Hematopoietic multipotent progenitor cell treated with erythropoietin and hydrocortisone succinate and interleukin-3 and kit ligand, for 17 days (in vitro differentiated cells): ENCODE measurements at places on chromosomes 6 and 20.

- DNase-seq = peak; percentile 41
Observed at GRCh38 chr20:45306431-45306982, at the start of gene RBPJL. TSS of gene RBPJL (plus strand) at chr20:45306840. CDS start at chr20:45306923, 83 bp downstream.

DNA sequence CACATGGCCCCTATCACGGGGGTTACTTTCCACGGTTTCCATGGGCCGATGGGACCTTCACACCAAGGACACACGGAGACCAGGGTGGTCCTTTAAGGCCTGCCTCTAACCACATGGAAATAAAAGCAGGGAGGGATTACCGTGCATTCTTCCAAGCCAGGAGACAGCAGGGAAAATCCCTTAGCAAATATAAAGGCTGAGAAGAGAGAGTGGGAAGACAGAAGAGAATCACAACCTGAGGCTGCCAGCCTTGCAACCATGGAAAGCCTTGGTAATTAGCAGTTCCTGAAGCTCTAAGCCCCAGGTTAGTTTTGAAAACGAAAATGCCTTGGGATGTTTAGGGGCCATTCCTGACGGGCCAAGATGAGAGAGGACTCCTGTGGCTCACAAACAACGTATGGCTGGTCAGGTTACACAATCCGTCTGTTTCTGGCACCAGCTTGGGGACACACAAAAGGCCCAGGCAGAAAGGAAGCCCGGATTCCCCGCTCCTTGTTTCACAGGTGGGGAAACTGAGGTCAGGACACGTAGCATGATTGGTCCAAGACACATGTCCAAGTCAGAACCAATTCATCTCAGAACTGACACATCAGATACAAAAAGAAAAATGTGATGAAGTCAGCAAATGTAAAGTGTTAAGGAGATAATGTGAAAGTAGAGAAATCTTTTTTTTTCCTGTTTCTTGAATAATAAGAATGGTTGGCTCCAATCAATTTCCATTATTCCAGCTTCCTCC lies 2.8 kb downstream of the PREX1 start:
- DNase-seq = no peak

DNA sequence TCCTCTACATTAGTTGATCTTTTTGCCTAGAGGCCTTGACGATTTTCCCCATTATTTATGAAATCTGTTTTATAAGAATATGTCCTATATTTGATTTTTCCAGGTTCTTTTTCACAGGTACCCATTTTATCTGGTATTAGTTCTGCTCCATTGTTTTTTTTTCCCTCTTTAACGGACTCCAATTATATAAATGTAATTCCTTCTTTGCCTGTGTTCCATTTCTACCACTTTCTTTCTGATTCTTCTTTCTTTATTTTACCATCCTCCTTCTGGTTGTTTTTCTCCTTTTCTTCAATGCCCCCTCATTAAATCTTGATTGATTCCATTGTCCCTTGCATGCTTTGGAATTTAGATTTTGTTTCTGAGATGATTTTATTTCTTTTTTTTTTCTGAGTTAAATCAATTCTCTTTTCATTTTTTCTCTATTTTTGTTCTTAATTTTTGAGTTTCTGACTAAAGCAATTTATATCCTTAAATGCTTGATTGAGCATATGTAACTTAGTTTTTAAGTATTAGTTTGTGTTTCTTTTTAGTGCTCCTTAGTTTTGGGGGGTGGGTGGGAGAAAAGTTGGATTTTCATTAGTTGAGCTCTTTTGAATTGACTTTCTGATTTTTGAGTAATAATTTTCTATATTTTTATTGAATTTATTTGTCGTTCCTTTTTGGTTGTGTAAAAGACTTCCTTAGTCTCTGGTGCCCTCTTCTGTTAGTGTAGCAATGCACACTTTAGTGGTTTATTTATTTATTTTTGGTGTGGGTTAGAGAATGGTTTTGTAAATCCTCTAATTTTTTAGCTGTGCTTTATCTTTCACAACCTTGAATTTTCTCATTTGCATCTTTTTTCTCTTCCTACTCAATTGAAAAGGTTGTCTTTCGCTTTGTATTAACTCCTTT lies 140.8 kb downstream of the FARS2 start:
- DNase-seq = peak; percentile 20

DNA sequence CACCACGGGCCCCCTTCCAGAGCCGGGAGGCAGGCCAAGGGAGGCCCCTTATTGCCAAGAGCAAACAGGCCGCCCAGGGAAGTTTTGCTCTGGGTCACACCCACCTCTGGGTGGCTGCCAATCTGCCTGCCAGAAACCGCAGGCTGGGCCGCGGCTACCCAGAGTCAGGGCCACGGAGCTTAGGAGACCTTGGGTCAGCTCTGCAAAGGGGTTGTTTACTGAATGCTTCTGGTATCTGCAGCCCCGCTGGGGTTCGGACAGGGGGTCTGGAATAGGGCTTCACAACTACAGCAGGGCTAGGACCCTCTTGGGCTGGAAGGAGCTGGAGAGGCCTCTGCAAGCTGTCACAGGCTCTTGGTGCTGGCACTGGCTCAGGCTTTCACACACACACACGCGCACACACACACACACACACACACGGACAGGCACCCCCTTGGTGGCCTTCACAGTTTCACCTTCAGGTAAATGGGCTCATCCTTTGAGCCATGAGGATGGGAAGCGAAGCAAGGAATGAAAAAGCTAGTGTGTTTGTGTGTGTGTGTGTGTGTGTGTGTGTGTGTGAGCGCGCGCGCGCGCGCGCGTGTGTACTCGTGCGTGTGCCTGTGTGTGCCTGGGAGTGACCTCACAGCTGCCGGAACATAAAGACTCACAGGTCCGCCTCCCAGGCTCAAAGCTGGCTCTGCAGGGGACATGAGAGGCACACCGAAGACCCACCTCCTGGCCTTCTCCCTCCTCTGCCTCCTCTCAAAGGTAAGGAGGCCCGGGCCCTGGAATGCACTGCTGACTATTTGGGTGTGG lies at the start of gene CCN5:
CCN5 (plus strand) TSS at position 669 of the 798 bp plus-strand sequence; CDS start at position 691, 22 bp downstream.
- peak; percentile 46 for DNase-seq

DNA sequence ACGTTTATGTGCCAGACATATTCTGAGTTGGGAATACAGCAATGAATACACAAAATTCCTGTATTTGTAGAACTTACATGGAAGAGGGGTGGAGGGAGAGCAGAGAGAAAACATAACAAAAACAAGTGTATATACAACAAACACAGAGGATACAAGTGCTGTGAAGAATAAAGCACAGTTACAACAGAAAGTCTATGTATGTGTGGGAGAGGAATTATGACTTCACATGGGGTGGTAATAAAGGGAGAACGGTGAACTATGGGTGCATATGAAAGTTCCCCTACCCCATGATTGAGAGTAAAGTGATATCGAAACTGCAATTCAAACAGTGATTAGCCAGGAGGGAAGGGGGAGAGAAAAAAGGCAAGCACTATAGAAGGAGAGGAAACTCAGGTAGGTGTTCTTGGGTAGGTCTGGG lies 24.6 kb downstream of the HBS1L start:
- no peak for DNase-seq

DNA sequence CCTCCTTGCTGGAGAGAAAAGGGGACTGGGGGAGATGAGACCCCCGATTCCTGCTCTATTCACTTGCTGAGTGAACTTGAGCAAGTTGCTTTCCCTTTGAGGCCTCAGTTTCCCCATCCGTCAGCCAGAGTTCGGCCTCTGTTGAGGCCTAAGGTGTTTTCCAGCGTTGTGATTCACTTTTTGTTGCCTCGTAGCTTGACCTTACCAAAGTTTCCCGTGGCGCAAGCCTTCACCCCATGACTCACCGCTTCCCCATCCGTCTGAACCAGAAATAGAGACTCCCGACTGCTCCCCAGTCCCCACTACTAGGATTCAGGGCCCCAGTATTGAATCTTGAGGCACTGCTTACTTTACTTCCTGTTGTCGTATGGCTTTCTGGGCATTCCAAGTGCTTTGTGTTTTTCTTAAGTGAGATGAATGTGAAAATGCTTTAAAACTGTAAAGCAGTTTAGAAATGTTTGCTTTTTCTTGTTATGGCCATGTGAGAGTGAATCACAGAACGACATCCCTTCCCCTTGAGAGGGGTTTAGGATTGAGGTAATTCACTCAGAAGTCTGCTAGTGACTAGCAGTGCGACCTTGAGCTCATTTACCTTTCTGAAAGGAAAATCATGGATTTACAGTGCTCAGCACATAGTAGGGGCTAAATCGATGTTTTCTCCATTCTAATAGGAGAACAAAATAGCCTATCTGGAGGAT lies 1.2 kb downstream of the CHMP4B start:
- peak; percentile 75 for DNase-seq

DNA sequence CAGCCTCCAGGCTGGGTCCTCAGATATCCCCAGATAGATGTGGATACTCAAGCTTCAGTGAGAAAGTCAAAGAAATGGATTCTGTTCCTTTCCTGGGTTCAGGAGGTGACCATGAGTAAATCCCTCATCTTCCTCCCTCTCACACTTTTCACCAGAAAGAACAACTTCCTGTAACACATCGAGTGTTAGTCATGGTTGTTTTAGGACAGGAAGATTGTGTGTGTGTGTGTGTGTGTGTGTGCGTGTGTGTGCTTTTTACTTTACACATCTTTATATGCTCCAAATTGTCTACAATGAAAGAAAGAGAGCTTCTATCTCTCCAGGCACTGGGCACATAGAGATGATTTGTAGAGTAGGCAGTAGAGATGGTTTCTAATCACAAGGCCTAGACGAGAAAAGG lies 139.9 kb downstream of the TBXT start:
- DNase-seq = no peak

- no peak for DNase-seq
Observed at GRCh38 chr20:3080939-3081388, 3.6 kb downstream of the AVP start.

DNA sequence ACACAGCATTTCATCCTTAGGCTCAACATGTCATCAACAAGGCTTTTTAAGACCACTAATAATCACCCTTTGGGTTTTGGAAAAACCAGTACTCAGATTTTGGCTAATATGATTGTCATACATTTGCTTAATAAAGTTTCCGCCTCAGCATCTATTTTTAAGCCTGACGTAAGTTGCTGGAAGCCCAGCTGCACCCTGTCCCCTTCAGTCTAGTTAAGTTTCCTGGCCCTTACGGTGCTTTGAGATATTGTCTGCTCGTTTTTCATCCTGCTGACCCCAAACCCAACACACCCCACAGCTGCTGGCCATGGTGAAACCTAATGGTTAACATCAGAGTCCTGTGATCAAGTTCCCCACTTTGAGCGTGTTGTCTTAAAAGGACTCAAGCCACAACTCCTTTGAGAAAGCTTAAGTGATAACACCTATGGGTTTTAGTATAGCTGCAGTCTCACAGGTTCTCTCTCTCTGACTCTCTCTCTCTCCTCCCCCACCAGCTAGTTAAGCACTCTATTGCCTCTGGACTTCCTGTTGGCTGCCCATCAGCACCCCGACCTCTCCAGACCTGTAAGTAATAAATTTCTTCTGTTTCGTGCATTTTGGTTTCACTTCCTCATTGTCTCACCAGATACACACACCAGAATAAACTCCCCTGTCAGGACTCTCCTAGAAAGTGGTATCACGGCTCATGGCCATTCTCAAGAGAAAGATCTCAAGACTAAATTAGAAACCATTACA lies 802.0 kb downstream of the C6orf118 start:
- DNase-seq = no peak

GRCh38 chr6:50463931-50464330 lies 249.4 kb upstream of the TFAP2D start:
- no peak for DNase-seq

- no peak for DNase-seq
Observed at GRCh38 chr20:32282461-32282860, 5.0 kb downstream of the KIF3B start.
